AG09309 (cell line): ENCODE measurements at places on chromosomes 2 and 18.

DNA sequence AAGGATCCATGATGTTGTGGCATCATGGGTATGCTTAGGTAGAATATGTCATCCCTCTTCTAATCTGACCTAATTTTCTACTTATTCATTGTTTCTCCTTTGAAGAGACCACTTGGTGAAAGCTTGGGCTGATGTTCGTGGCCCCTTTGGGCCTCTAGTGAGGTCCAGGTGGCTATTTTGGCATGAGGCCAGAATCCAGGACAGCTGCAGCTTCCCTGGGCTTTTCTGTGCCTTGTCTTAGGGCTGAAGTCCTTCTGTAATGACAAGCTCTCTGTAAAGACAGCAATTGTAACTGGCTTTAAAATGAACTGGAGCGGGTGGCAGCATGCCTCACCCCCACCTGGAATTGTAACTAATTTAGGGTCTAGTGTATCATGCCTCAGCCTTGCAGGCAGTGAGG, 15.6 kb upstream of the MC2R start:
- no peak for DNase-seq

DNA sequence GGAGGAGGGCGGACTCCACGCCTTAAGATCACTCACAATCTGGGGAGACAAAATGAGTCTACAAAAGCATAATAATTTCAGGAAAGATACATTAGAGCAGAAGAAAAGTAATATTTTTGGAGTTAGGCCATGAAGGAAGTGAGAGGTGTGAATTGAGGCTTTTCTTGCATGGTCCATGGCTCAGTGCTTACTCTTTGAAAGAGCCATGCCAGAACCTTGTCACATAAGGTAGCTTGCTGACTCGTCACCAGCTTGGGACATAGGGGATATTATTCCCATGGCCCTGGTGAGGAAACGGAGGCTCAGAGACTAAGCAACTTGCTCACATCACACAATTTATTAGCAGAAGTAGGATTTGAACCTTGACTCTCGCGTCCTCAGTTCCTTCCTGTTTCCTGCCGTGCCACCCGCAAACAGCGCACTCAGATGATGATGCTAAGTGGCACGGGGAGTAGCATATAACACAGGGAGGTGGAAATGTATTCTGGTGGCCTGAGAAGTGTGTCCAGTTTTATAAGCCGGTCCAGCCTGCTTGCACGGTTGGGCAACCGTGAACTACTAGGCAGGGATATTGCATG, 312.2 kb upstream of the EPAS1 start:
- DNase-seq: no peak

DNA sequence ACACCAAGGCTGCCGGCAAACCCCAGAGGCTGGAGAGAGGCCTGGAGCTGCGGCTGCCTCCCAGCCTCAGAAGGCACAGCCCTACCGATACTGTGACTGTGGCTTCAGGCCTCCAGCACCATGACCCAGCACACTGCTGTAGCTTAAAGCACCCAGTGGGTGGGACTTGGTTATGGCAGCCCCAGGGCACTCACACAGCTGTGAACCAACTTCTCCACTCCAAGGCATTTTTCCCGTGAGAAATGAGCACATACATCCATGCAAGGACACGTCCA, 199.5 kb downstream of the NDUFA10 start:
- no peak for DNase-seq

GRCh38 chr2:100840519-100840918, 20.6 kb downstream of the NPAS2 start:
- no peak for DNase-seq

GRCh38 chr2:197442857-197443256, 8.0 kb upstream of the SF3B1 start:
- no peak for DNase-seq

DNA sequence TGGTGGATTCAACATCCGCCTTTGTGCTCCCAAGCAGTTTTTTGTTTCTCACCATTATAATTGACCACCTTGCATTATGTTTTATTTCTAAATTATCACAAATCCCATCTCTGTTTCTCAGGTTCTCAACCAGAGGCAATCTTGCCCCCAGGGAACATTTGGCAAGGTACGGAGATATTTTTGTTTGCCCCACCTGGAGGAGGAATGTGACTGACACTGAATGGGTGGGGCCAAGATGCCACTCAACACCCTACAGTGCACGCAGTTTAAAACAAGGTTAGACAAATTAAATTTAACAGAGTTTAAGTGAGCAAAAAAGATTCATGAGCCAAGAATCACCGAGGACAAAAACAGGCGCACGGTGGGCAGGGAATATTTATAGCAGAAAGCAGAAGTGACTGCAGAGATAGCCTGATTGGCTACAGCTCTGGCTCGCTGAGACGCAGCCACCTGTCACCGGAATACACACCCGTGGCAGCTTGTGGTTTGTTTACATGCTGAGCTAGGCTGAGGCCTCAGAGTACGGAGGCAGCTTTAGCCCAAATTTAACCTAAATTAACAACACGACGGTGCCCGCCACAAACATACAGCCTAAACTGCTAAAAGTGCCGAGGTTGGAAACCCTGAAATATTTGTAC, 150.0 kb upstream of the ALKAL2 start:
- DNase-seq: no peak

- DNase-seq: no peak
These were observed 21.5 kb upstream of the PELI1 start for GRCh38 chr2:64165706-64166105.

GRCh38 chr2:3535467-3535793, 16.1 kb upstream of the ADI1 start:
- DNase-seq: no peak

DNA sequence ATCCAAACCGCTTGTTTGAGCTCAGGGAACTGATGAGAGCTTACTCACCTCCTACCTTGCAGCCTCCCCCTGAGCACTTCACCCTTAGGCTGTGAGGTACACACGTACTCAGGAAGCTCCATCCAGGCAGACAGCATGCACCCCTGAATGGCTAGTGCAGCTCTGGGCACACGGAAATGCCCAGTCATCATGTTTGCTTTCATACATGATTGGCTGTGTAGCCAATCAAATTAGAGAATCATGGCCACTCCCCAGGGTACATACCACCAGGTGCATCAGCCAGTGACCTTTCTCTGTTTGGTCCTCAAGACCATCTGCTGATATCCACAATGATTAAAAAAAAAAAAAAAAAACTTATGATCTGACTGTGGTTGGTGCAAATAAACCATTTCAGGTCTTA, 42.1 kb downstream of the RNF152 start:
- no peak for DNase-seq

DNA sequence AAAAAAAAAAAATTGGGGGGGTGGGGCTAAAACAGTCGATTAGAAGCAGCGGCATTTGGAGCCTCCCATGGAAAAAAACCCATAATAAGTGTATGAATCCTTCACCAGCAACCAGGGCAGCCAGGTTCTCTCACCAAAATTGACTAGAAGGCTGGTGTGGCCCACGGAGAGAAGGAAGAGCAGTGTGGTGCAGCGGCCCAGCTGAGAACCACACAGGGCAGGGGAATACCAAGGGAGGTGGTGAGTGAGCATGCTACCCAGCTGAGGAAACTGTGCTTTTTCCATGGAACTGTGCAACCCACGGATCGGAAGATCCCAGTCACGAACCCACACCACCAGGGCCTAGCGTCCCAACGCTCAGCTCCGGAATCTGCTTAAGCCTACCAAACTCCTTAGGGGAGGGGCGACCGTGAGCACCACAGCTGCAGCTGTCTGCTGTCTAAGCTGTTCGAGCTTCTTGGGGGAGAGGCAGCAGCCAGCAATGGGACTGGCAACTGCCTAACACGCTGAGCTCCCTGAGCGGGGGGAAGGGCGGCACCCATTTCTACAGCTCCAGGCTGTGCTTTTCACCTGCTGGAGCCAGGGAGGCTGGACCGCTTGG, 1037.2 kb upstream of the ACVR2A start:
- no peak for DNase-seq

GRCh38 chr2:70202236-70202806, 11.5 kb upstream of the C2orf42 start:
- no peak for DNase-seq

DNA sequence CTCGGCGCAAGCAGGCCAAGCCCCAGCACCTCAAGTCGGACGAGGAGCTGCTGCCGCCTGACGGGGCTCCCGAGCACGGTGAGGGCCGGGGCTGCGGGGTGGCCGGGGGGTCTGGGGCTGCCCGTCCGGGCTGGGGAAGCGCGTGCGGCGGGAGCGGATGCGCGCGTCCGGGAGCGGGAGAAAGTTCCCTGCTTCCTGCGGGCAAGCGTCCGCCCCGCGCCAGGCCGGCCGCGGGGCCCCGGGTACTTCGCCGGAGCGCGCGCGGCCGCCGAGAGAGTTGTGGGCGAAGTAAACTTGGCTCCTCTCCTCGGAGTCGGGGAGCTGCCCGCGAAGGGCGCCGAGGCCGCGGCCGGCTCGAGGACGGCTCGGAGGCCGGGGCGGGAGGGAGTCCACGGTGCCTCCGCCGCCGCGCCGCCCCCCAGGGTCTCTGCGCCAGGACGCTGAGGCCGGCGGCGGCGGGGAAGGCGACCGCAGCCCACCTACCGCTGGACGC, 707 bp downstream of the SALL3 start:
- no peak for DNase-seq

- DNase-seq: no peak
These were observed 151.8 kb downstream of the ARL6IP6 start for GRCh38 chr2:152870239-152870638.

GRCh38 chr18:62611453-62612288, 88.8 kb downstream of the ZCCHC2 start:
- DNase-seq: no peak
